Caudate nucleus (tissue), 63 donors: ENCODE measurements at places on chromosomes 1 and 21.

- DNase-seq, result peak; percentile 29
Observed at GRCh38 chr1:10980094-10980577, 32.3 kb upstream of the TARDBP start.

GRCh38 chr1:52192436-52192835 is 50.5 kb downstream of the ZFYVE9 start:
- DNase-seq, result no peak

DNA sequence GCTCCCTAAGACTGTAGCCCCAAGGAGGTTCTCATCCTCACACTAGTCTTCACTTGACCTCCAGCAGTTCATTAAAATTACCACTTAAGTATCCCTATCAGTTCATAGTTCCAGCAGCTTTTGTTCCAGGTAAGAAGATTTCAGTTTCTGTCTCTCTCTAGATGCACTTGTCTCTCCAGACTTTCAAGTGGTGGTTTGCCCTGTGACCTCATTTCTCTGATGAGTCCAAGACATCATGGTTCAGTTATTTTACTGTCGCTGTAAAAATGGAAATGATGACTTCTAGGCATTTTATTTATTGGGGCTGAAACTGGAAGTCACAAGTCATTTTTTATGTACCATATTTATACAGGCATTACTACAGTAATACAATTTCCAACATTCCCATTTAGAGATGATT is 17.9 kb upstream of the RGS18 start:
- DNase-seq, result no peak

- DNase-seq, result no peak
Observed at GRCh38 chr1:46362158-46362557, 21.6 kb downstream of the NSUN4 start.

DNA sequence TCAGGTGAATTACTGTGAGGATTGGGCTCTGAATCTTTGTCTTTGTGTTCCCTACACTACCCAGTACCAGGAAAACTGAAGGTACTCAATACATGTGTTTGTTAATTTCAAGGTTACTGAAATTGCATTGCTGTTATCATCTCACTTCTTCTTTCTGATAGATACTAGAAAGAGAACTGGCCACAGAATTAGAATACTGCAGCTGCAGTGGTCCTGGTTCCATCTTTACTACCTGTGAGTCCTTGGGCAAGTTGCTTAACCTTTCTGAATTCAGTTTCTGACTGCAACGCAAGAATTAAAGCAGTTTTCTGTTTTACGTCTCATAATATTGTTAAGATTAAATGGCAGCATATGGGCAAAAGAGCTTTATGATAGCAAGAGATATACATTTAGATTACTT is 263.5 kb downstream of the LMO4 start:
- DNase-seq, result no peak

- DNase-seq, result no peak
Observed at GRCh38 chr1:178434360-178434759, 62.4 kb downstream of the CLEC20A start.

DNA sequence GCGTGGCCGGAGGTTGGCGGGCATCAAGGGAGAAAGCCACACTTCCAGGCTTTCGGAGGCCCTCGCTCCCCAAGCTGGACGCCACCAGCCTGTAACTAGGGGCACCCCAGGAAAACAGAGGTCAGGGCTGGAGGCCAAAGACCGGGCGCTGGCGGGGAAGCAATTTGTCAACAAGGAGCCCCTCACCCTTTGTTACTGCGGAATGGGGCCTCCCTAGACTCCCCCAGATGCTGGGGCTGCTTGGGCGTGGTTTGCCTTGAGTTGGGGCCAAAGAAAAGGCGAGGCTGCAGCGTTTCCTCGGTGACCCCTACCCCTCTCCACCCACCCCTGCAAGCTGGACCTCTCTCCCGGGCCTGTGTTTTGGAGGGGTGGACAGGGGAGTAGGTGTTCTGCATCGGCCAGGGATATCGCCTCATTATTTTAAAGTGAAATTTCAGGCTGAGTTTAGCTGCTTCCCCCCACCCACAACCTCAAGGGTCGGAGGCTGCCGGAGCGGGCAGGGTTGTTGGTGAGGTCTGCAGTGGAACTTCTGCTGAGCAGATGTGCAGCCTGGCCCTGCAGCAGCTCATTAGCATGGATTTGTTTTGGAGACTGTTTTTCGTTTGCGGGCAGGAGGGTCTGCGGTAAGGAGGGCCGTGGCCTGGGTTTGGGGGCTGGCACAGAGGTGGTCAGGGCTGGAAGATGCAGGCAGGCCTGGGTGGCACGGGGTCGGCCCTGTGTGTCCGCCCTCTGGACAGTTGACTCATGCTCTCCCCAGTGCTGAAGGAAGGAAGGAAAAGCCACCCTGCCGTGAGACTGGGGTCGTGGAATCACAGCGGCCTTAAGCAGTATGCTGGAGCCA is 1.5 kb downstream of the NBL1 start:
- DNase-seq, result no peak

DNA sequence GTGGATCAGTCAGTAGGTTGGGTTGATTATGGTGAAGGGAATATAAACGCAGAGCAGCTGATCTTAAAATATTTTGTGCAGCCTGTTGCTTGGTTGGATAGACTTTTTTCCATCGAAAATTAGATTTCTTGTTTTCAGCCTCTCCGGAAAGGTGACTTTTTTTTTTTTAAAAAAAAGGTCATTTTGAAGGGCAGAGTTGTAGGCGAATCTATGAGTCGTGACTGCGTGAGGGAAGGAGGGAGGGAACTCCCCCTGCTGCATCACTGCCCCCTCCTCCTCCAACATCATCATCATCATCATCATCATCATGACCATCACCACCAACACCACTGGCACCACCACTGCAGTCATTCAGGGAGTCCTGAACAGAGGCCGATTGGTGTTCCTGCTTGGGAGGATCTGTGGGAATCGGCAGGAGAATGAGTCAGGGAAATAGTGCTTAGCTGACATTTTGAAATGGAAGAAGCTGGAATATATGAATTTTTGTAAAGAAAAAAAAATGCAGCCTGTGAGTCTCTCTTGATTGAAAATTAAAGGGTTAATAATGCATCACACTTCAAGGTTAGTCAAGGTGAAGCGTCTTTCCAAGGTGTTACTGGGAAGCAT is 1.2 kb downstream of the ATP1B1 start:
- no peak for DNase-seq

DNA sequence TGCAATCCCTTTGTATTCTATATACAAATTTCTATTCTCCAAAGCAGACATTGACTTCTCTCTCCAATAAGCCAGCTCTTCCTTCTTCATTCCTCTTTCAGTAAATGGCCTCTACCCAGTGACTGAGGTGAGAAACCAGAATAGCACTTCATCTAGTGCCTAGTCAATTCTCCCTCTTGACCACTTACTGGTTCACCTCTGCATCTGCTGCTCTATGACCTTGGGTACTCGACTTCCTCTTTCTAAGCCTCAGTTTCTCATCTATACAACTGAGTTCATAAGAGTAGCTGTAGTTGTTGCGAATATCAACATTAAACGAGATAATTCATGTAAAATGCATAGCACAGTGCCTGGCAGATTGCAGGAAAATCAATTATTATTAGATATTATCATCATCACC is 12.4 kb downstream of the LYST start:
- no peak for DNase-seq

- DNase-seq, result peak; percentile 3
Observed at GRCh38 chr21:34844013-34844923, 175.5 kb downstream of the CLIC6 start.

DNA sequence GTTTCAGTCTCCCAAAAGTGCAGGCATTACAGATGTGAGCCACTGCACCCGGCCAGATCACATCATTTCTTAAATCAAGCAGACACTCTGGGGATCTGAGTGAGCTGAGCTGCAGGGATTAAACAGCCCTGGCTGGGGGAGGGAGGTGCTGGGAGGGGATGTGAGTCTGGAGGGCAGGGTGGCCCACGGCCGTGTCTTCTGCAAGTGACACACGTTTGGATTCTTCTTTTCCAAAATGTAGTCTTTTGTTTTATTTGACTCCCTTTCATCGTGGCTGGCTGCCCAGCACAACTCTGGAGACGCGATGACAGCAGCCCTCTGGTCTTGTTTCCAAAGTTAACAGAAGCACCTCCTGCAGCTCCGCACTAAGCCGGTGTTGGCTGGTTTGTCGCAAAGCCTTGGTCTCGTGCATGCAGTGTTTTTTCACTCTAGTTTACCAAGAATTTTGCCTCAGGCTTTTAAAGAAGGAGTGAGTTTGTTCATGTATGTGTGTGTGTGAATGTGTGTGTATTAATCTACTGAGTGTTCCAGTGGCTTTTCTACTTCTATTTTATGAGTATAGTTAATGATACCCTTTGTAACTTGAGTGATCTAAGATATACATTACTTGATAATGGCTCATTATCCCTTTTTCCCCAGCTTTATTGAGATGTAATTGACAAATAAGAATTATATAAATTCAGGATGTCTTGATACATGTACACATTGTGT is 2.8 kb upstream of the KRTAP10-5 start:
- DNase-seq, result no peak

- DNase-seq, result no peak
Observed at GRCh38 chr1:1351511-1352427, 2.6 kb upstream of the DVL1 start.

GRCh38 chr1:25205786-25206185 is 26.5 kb downstream of the SYF2 start:
- DNase-seq, result no peak

GRCh38 chr1:238624776-238625175 is 734.1 kb upstream of the ZP4 start:
- DNase-seq, result no peak

GRCh38 chr21:33206771-33207281 is 22.9 kb upstream of the IFNAR2 start:
- DNase-seq, result no peak

GRCh38 chr1:17333081-17333480 is 25.1 kb downstream of the PADI4 start:
- DNase-seq, result no peak

DNA sequence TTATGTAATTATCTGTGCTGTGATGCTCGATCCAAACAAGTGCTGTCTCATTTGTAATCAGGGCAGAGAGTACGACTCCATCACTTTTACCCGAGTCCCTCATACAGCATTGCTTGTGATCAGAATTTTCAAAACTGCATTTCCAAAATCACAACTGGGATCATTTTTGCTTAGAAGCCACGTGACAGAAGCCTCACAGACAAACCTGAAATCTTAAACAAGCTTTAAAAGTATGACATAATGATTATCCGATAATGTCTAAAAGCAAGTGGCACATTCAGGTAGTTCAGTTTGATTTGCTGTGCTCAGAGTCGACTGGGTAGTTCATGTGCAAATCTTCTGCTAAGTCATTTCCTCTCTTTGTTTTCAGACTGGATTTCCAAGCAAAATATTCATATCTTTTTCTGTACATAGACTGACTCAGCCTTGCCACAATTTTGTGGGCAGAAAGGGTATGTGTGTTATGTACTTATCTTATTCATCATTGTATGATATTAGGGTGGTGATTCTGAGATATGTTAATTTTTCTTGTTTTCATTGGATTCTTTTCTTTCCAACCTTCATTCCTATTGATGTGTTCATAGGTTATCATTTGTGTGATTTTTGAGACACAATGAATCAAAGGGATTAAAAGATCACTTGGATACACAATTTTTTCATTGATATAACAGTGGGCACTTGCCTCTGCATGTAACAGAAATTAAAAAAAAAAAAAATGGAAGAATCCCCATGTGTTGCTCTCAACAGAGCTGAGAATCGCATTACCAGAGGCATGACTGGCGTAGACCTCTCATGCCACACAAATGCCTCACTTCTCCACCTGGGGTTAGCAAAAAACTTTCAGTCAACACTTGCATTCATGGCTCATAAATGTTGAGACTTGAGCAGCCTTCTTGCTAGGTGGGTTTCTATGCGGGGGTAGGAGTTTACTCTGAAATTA is 355.7 kb downstream of the LTN1 start:
- no peak for DNase-seq

GRCh38 chr1:53608071-53608470 is 130.9 kb downstream of the GLIS1 start:
- no peak for DNase-seq

GRCh38 chr21:24375201-24375600 is 1232.1 kb downstream of the MRPL39 start:
- DNase-seq, result no peak

DNA sequence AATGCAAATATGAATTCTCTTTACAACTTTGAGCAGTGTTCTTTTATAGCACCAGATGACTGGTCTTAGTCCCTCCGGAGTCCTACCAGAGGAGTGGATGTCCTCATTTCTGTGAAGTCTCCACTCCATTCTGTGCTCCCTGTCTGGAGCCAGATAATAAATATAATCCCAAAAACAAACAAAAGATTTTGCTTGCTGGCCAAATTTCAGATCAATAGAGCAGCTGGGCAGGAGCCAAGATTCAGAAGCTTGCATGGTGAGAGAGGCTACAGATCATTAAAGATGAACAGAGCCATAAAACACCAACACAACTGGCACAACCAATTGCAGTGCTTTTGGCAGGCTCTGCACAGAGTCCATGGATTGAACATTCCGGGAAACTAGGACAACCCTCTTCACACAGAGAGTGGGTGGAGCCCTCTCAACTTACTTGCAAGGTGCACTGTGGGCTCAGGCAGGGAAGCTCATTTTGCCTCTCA is 231.5 kb upstream of the SNX7 start:
- DNase-seq, result no peak

DNA sequence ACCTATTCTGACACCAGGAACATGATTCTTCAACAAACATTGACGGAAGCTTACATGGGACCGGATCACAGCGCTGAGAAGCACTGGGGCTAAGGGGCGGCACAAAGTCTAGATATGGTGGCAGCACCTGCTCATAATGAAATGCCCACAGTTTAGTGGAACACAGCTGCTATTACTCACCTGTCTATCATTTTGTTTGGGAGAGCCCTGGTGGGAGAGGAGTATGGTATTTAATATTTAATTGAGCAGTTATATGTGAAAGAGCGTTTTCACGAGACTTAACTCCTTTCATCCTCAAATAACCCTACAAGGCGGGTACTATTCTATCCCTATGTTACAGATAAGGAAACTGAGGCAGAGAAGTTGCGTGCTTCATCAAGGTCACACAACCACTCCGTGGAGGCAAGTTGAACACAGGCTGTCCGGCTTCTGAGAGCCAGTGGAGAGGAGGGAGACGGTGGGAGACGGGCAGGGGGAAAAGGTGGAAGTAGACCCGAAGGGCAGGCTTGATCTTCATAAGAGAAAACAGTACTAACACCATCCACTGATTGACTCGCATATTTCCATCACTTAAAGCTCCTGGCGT is 790 bp upstream of the TSNAX start:
- no peak for DNase-seq

DNA sequence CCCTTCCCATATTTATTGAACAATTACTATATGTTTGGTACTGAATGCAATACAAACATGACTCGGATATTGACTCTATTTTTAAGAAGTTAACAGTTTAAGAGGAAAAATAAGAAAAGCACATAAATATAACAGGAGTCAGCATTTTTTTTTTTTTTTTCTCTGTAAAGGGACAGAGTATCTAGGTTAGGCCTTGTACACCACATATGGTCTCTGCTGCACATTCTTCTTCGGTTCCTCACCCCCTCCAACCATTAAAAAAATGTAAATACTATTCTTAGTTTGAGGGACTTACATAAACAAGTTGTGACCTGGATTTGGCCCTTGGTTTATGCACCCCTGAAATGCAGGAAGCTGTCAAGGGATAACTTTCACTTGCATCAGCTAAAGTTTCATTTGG is 40.4 kb downstream of the PHC2 start:
- no peak for DNase-seq
